Hepatocyte (in vitro differentiated cells): ENCODE measurements at places on chromosomes 1 and 21. TPM values are rescaled to one million over a fixed set of nuclear protein-coding genes. Genes with fewer than 3 reads are reported as not detected.
A peak's percentile ranks its signal among the peaks of the same experiment; 100 is the strongest.

DNA sequence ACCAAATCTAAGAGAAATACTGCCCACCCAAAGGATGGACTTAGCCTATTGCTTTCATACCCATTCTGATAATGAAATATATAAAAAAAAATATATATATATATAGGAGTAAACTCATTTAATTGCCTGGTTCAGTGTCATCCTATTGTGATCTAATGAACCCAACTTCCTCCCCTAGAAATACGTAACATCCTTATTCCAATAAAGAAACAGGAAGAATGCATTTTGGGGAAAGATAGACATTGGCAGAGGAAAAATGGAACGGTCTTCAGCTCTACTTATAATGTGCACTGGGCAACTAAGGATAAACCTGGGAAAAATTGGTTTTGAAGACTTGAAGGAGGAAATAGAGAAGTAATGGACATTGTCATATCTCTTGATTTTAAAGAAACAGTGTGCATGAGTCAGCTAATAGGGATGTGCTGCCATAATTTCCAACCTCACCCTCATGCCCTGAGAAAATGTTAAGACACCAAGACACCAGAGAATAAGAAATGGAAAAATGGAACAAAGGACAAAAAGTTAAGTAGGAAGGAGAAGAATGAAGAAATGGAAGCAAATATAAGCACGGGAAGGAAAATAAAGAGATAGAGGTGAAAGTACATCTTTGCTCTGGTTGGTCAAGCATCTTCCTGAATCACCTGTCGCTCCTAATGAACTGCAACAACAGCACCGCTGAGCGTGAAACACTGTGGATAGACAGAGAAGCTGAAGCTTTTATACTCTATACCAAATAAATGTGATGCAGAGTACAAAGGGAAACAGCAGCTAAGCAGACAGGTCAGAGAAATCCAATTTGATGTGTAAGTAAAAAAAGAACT lies 5.4 kb downstream of the UBR4 start:
- peaks cover 48% of the 10 kb centered on the region for H3K4me1 ChIP-seq
- H3K36me3 ChIP-seq = no peaks in the 10 kb centered on the region
- H3K4me3 ChIP-seq = no peak overlapping the region
- H3K27ac ChIP-seq = peak overlapping the region; percentile 41

- peaks cover 39% of the 10 kb centered on the region for H3K4me1 ChIP-seq
- DNase-seq = no peak
- no peak overlapping the region for H3K4me3 ChIP-seq
- no peaks in the 10 kb centered on the region for H3K36me3 ChIP-seq
Measured at GRCh38 chr1:67749263-67749843, 64.4 kb downstream of the GADD45A start.

Gene CYP4A22
- polyA plus RNA-seq = 3.9 and 7.3 TPM in 2 replicates

DNA sequence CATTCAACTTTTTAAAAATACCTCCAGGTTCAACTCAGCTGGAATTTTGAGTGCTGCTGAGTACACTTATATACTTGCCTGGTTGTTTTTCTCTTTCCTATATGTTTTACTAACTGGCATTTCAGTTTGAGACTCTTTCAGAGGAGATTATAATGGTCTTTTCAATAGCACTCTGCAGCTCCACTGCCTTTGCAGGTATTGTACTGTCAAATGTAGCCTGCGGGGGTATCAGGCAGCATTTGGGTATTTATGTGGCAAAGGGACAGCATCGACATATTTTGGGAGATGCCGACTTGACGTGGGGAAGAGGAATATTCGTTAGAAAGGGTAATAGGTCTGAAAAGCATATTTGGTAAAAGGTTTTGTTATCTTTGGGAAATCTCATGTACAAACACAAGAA lies 11.1 kb upstream of the TGFBR3 start:
- H3K4me1 ChIP-seq = peaks cover 4% of the 10 kb centered on the region
- no peaks in the 10 kb centered on the region for H3K36me3 ChIP-seq
- no peak overlapping the region for H3K27ac ChIP-seq
- H3K4me3 ChIP-seq = no peak overlapping the region

DNA sequence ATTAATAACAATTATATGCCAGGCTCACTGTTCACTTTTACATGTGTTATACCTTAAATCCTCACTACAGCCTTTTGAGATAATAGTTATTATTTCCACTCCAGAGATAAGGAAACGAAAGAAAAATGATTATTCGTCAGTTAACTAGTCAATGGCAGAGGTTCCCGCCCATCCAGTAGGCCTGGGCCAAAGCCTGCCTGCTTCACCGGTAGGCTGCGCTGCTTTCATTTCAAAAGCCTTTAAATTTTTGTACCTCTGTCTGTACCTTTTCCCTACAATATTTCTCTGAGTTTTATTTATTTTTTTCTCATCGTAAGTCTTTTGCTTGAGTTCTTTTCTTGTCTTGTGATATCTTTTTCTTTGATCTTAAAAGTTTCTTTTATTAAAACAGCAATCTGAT lies 3.6 kb downstream of the GPR52 start:
- no peaks in the 10 kb centered on the region for H3K4me1 ChIP-seq
- H3K27me3 ChIP-seq = no peaks in the 10 kb centered on the region
- no peak overlapping the region for H3K4me3 ChIP-seq
- no peak for DNase-seq
- no peak overlapping the region for H3K27ac ChIP-seq

DNA sequence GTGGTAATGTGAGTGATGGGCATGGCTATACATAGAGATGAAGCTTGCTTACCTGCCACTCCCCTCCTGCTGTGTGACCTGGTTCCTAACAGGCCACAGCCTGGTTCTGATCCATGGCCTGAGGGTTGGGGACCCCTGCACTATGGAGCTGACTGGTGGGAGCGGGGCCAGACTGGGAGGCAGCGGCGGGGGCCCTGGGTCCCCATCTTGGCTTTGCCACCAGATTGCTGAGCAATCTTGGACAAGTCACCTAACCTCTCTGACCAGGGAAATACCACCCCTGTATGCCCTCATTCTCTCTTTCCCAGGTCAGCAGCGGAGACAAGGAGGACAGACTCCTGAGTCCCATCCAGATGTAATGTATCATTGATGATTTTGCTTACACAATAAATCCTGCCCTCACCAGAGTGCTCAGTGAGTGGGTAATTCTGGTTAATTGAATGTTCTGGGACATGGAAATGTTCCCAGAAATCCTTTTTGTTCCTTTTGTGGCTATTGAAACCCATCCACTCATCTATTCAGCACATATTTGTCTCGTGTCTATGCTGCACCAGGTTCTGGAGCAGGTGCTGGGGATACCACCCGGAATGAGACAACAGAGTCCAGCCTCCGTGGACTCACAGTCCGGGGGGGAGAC lies 4.1 kb upstream of the ARHGEF10L start:
- no peaks in the 10 kb centered on the region for H3K27me3 ChIP-seq
- no peaks in the 10 kb centered on the region for H3K36me3 ChIP-seq
- H3K4me1 ChIP-seq = peaks cover 20% of the 10 kb centered on the region
- no peak overlapping the region for H3K4me3 ChIP-seq
- no peak for DNase-seq

- no peak overlapping the region for H3K4me3 ChIP-seq
- H3K27ac ChIP-seq = no peak overlapping the region
- H3K36me3 ChIP-seq = no peaks in the 10 kb centered on the region
- no peaks in the 10 kb centered on the region for H3K27me3 ChIP-seq
- no peaks in the 10 kb centered on the region for H3K4me1 ChIP-seq
Measured at GRCh38 chr1:117591252-117591651, 14.6 kb upstream of the TENT5C start.

Gene RXFP4
- not detected in 2 replicates for polyA plus RNA-seq

- H3K4me1 ChIP-seq = peaks cover 18% of the 10 kb centered on the region
- no peaks in the 10 kb centered on the region for H3K27me3 ChIP-seq
- H3K4me3 ChIP-seq = peak overlapping the region; percentile 1
- peak; percentile 88 for DNase-seq
Measured at GRCh38 chr1:154328318-154329151, 3.2 kb downstream of the ATP8B2 start.

DNA sequence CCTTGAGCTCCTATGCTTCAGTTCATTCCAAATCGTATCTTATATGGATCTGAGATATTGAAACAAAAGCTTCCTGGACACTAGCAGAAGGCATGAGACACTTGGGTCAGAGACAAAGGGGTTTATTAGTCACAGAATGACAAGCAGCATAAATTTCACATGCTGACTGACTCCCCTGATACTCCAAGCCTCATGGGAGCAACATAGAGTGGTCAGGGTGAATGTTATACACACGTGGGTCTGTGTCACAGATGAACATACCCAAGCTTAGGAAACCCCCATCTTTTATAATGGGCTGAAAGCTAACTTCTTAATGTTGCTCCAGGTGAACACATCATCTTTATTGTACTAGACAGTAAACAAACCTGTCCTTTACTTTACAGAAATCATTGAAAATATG lies 599.9 kb upstream of the RGS18 start:
- no peaks in the 10 kb centered on the region for H3K27me3 ChIP-seq
- no peak overlapping the region for H3K4me3 ChIP-seq
- no peak overlapping the region for H3K27ac ChIP-seq
- no peaks in the 10 kb centered on the region for H3K4me1 ChIP-seq

DNA sequence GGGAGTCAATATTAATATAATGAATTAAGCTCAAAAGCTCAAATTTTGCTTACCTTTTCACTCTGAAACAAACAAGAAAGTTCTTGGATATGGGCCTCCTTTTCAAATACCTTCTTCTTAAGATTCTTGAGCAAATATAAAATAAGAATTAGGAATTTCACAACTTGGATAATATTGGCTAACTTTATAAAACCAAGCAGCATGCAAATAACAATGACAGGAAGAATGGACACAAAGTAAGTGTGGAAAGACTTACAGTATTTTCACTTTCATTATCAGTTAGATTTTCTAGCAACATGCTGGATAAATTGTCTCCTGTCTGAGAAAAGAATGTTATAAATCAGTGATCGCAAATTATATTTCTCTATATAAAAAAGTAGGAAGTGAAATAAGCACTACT lies 13.2 kb downstream of the ODF2L start:
- DNase-seq = no peak
- H3K4me3 ChIP-seq = no peak overlapping the region
- H3K36me3 ChIP-seq = no peaks in the 10 kb centered on the region
- no peak overlapping the region for H3K27ac ChIP-seq
- H3K4me1 ChIP-seq = no peaks in the 10 kb centered on the region

- H3K27me3 ChIP-seq = no peaks in the 10 kb centered on the region
- H3K4me1 ChIP-seq = peaks cover 6% of the 10 kb centered on the region
- no peak overlapping the region for H3K27ac ChIP-seq
- DNase-seq = no peak
- no peak overlapping the region for H3K4me3 ChIP-seq
Measured at GRCh38 chr1:109383854-109384253, 13.9 kb downstream of the SORT1 start.

DNA sequence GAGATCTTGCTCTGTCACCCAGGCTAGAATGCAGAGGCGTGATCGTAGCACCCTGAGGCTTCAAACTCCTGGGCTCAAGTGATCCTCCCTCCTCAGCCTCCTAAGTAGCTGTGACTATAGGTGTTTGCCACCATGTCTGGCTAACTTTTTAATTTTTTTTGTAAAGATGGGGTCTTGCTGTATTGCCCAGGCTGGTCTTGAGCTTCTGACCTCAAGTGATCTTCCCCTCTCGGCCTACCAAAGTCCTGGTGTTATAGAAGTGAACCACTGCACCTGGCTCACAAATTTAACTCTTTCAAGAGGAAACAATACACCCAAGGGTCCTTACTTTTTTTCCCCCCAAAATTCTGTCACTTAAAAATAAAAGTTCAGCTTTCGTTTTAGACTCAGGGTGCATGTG lies 62.3 kb downstream of the GALNT2 start:
- H3K4me1 ChIP-seq = peaks cover 8% of the 10 kb centered on the region
- no peak overlapping the region for H3K4me3 ChIP-seq
- DNase-seq = no peak
- no peak overlapping the region for H3K27ac ChIP-seq
- no peaks in the 10 kb centered on the region for H3K36me3 ChIP-seq

DNA sequence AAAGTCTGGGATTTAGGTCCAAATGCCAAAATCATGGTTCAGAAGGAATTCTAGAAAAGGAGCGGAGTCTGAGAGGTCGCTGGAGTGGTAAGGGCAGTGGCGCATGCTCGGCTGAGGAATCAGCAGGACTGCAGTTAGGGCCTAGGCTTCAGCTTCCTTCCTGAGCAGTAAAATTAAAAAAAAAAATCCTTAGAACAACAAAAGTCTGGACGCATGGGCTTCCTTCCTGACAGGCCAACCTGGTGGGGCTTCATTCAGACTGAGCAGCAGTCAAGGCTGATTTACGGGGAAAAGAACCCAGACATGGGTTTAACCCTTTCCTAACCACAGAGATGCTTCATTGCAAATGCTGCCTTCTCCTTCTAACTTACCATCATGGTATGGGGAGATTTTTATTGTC lies 17.1 kb downstream of the RNF220 start:
- no peak overlapping the region for H3K4me3 ChIP-seq
- peaks cover 14% of the 10 kb centered on the region for H3K4me1 ChIP-seq
- H3K27me3 ChIP-seq = peaks cover 77% of the 10 kb centered on the region
- no peak for DNase-seq
- H3K36me3 ChIP-seq = no peaks in the 10 kb centered on the region
- H3K27ac ChIP-seq = no peak overlapping the region

DNA sequence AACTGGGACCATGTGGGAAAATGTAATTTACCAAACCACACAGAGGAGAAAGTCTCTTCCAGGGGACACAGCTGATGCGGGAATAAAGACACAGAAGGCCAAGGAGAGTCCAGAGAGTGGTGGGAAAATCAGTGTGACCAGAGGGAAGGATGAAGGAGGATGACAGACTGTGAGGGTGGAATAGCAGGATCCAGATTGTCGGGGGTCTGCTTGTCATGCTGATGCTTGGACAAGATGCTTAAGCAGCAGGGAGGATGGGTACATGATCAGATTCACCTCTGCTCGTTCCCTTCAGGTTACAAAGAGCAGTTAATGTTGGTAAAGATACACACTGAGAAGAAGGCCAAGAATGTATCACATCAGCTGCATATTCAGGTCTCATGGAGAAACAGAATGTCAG lies 117.1 kb upstream of the ZNF644 start:
- H3K36me3 ChIP-seq = no peaks in the 10 kb centered on the region
- no peaks in the 10 kb centered on the region for H3K27me3 ChIP-seq
- H3K4me1 ChIP-seq = no peaks in the 10 kb centered on the region
- DNase-seq = no peak

GRCh38 chr1:246279402-246279801 lies 227.7 kb downstream of the SMYD3 start:
- DNase-seq = no peak
- no peaks in the 10 kb centered on the region for H3K27me3 ChIP-seq
- peaks cover 15% of the 10 kb centered on the region for H3K4me1 ChIP-seq

GRCh38 chr1:67583462-67583950 lies 101.5 kb upstream of the GADD45A start:
- no peaks in the 10 kb centered on the region for H3K27me3 ChIP-seq
- H3K4me3 ChIP-seq = no peak overlapping the region
- no peaks in the 10 kb centered on the region for H3K36me3 ChIP-seq
- no peaks in the 10 kb centered on the region for H3K4me1 ChIP-seq
